ENCODE measurements at places on chromosomes 4 and X.

GRCh38 chrX:24357106-24357505 lies 3.3 kb upstream of the SUPT20HL1 start:
- no peak for DNase-seq

DNA sequence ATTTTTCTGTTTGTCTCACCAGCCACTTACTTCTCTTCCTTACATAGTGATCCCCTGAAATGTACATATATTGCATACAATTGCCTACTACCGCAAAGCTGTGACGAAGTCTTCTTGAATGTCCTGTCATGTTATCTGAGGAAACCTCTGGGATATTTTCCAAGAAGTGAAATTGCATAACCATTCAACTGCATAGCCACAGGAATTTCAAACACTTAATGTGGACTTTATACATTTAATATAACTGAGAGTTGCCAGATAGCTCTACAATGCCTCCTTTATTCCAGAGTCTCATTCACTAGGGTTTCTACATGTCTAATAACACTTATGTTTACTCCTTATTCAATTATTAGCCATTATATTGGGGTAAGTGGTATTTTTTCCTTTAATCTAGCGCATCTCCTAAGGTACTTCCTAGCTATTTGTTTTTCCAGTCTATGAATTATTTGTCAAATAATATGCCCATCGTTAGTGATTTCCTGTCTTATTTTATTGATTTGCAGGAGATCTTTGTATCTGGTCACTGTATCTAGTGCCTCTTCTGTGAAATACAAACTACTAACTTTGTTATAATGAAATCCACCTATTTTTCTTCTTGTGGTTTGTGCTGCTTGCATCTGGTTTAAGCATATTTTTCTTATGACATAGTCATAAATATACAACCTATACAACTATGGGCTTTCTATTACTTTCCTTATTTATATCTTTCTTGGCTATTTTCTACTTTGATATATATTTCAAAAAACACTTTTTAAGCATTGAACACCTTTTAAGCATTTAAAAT lies 69.2 kb upstream of the GRID2 start:
- DNase-seq: no peak

DNA sequence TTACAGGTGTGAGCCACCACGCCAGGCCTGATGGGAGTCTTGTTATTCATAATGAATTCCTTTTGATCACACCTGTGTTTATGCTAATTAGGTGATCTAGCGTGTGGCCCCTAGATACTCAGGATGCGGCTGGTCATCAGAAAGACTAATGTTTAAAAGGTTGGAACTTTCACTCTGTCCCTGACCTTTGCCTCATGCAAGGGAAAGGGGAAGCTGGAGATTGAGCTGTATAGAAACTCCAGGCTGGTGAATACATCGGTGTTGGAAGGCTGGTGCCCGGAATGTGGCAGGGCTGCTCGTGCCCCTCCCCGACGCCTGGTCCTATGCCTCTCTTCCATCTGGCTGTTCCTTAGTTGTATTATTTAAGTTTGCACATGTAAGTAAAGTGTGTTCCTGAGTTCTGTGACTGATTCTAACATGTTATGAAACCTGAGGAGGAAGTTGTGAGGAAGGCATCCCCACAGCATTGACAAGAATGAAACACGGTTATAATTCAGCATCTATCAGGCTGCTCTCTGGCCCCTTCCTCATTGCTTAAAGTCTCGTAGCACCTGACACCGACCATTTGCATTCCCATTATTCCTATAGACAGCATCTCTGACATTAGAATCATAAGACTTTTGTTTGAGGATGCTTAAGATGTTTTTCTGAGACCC lies 28.9 kb downstream of the CASP3 start:
- DNase-seq: no peak

GRCh38 chr4:53465891-53466290 lies 88.5 kb downstream of the FIP1L1 start:
- DNase-seq: no peak

DNA sequence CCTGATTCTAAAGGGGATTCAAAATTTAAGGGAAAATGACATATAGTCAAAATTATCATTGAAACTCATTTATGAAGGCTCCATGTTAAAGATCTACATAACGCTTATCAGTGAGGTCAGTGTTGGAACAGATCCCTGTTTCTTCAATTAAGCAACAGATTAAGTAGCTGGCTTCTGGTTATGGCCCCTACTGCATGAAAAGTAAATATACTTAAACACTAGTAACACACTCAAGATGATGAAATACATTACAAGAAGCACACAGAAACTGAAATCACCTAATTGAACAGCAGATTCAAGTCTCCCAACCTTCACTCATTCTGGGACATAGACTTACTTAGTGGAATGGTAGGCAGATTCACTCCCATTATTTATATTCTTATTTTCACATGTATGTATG lies 51.6 kb upstream of the SLC16A2 start:
- no peak for DNase-seq

- no peak for DNase-seq
Measured at GRCh38 chr4:94626942-94627341, 130.8 kb upstream of the BMPR1B start.

DNA sequence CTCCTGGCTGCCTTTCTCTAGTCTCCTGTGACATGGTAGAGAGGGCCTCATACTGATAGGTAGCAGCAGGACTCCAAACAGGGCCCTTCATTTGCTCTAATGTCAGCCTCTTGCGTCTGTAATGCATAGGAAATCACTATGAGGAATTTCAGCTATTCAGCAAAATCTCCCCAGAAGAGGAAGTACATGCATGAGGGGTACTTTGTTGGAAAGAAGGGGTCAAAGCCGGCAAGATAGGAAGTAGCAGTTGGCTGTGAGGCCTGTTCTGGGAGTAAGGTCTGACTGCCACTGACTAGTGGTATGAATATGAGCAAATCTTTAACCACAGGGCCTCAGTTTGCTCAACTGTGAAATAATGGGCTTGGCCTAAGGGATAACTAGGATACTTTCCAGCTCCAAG lies 283.2 kb downstream of the ARHGAP10 start:
- no peak for DNase-seq

- no peak for DNase-seq
Measured at GRCh38 chr4:100486496-100486895, 31.3 kb downstream of the EMCN start.

DNA sequence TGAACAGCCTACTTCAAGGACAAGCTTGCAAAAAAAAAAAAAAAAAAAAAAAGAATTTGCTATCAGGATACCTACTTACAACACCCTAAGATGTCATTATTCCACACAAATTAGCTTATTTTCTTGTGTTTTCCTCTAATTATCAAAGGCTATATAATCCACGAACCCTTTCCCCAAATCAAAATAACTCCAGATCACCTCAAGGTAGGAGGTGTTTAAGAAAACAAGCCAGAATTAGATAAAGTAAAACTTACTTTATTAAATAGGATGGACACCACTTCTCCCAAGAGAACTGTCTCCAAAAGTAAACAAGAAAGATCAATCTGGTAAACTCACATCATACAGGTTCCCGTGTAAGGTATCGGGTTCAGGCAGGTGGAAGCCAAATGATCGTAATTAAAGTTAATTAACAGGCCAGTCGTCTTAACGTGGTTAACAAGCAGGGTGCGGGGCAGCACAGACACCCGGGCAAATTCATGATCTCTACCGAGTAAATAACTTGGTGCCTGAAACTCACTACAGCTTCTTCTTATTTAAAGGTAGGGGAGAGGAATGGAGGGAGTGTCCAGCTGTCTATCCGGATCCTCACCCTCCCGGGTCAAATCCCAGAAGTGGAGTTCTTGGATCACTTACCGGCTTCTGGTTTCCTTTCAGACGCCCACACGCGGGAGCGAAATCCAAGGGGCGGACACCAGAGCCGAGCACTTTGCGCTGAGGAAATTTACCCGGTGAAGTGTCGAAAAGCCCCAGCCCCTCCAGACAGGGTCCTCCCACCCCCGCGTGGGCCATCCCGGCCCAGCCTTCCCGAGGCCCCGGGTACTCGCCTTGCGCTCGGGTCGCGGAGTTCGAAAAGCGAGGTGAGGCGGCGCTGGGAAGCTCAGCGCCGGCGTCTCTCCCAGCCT lies 708 bp downstream of the ARAP2 start:
- DNase-seq: no peak

DNA sequence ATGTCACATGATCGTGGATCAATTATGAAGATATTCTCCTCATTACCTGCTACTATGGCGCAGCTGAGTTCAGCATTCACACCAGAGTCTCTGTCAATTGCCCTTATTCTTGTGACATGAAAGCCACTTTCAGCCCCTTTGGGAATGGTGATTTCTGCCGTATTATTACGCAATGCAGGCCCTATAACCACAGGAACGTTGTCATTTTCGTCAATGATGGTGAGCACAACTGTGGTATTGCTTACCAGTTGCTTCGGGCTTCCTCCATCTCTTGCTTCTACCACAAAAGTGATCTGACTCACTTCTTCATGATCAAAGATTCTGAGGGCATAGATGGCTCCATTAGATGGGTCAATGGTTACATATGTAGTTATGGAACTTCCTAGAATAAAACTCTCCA lies 2.1 kb downstream of the PCDH18 start:
- no peak for DNase-seq

DNA sequence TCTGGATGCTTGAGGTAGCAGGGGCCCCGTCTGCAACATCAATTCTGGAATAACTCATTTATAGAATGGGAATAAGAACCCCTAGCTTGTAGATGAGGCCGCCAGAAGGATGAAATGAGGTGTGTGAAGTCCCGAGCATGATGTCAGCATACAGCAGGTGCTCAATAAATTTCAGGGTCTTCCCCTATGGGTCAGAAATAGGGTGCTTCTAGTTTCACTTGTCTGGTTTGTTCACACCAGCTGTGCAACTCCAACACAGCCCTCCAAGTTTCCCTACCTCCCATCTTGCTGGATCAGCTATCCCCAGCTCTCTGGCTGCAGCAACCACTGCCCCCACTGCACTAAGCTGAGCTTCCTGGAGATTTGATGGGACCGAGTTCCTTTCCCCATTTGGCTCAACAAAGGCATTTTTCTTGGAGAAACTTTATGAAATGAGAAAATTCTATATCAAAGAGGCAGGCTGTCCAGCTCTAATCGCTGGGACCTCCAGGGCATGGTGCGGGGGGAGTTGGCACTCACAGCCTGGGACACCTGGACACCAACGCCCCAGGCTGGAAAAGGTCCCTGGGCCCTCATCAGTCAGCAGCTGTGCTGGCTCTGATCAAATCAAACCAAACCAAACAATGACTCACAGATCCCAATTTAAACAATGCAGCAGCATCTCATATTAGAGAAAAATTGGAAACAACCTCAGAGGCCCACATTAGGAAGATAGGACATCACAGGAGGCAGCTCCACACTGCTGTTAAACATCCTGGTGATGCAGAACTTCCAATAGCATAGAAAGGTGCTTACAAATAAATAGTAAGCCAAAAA lies 13.3 kb downstream of the SLC2A9 start:
- DNase-seq: no peak

- DNase-seq: no peak
Measured at GRCh38 chr4:188300385-188300784, 161.1 kb downstream of the TRIML1 start.

DNA sequence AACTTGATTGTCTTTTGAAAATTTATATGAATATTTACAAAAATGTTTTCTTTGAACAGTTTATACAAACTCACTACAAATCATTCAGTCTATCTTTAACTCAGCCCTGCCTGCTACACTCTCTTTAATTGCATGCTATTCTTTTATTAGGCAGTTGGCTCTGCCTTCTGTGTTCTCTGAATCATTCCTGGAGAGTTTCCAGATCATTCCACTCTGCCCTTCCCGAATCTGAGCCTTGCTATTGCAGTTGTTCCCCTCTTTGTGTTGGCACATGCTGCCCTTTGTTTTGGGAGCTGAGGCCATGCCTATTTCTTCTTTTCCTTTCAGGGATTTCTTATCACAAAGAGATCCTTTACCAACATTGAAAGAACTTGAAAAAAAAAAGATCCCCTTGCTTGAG lies 8.7 kb upstream of the TECRL start:
- no peak for DNase-seq

- DNase-seq: no peak
Measured at GRCh38 chr4:84877051-84877833, 89.2 kb downstream of the WDFY3 start.

GRCh38 chr4:90648311-90648710 lies 521.1 kb downstream of the CCSER1 start:
- DNase-seq: no peak

GRCh38 chr4:110310795-110311194 lies 112.4 kb upstream of the ELOVL6 start:
- no peak for DNase-seq

DNA sequence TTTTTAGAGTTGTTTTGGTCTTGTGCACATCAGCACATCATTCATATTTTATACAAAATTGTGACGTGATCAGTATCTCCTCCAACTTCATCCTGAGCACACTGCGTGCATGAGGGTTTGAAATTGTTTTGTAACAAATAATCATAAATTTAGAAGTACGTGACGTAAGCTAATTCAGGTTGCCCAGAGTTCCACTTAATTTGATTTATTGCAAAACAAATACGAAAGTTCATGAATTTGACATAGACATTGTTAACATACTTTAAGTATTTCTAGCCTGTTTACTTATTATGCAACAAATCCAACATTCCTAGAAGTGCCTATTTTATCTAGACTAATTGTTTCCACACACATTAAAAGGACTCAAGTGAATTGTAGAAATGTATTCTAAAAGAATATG lies 48.3 kb downstream of the MAP7D3 start:
- DNase-seq: no peak

GRCh38 chr4:7828011-7828720 lies 111.5 kb downstream of the AFAP1 start:
- DNase-seq: peak; percentile 63

GRCh38 chr4:166318810-166319525 lies 445.9 kb downstream of the TLL1 start:
- no peak for DNase-seq

DNA sequence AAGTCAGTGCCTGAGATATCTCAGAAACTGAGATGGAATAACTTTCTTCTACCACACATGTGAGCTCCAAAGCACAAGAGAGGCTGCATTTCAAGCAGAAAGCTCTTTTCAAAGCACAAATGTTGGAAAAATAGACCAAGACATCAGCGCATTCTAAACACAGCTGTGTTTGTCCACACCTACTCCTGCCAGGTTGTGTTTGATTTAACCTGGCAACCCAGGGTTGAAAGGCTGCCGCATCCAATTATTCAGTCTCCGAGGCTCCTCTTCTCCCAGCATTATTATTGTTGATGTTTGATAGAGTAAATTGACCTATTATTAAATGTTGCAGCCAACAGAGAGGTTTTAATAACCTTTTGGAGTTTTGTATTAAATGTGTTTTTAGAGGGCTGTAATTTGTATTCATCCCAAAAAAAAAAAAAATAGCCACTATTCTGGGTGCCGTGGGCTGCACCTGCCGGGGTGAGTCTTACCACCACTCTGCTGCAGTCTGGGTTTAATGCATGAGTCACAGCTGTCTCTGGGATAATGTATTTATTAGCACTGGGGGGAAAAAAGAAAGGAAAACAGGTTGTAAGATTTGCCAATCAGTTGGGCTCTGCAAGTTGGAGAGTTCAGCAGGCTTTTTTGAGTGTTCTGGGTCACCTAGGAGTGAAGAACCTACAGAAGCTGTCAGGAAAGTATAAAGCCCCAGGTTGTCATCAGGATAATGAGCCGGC lies 105.2 kb upstream of the NOCT start:
- DNase-seq: no peak

GRCh38 chrX:13754765-13755164 lies 20.2 kb downstream of the OFD1 start:
- DNase-seq: no peak

- DNase-seq: no peak
Measured at GRCh38 chr4:11286533-11286932, 142.2 kb downstream of the HS3ST1 start.

GRCh38 chr4:47876310-47876709 lies 38.1 kb downstream of the NFXL1 start:
- no peak for DNase-seq
